ENCODE measurements at places on chromosomes 3 and 15. TPM values are rescaled to one million over a fixed set of nuclear protein-coding genes. Genes with fewer than 3 reads are reported as not detected.

DNA sequence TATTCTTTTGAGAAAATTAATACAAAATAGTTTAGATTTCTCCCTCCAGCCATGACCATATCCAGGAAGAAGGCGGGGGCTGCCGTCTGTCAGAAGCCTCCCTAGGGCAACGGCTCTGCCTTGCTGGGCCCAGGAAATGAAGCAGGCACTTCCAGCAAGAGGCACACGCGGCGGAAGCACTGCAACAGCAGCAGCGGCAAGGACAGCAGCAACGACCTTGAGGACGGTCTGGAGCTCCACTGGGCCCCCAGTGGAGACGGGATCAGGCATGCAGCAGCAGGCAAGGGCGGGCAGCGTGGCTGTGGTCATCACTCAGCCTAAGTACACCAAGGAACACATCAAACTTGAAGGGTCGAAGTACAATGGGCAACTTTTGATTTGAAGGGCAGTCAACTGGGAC lies 61.3 kb upstream of the EPHA6 start:
- no peaks in the 10 kb centered on the region for H3K27me3 ChIP-seq
- H3K27ac ChIP-seq = no peak overlapping the region
- H3K4me3 ChIP-seq = no peak overlapping the region
- H3K4me1 ChIP-seq = no peaks in the 10 kb centered on the region

C3orf85 gene
- 2.3 TPM for total RNA-seq

DNA sequence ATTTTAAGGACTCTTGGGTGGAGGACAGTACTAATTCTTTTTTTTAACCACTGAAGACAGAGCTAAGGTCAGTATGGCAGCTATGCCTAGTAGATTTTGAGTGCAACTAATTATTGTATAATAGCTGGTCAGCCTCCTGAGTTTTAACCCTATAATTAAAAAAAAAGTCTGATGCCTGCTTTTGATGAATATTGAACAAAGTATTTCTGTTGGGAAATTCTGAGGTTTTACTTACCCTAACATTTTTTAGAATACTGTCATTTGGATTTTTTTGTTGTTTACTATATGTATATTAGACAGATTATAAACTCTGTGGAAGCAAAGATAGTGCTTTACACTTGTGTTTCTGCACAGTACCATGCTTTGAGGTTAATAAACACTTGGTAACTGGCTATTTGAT lies 20.8 kb downstream of the TCF12 start:
- H3K4me3 ChIP-seq = no peak overlapping the region
- DNase-seq = no peak
- no peak overlapping the region for H3K27ac ChIP-seq
- H3K27me3 ChIP-seq = no peaks in the 10 kb centered on the region
- peaks cover 40% of the 10 kb centered on the region for H3K36me3 ChIP-seq
- no peaks in the 10 kb centered on the region for H3K4me1 ChIP-seq

DNA sequence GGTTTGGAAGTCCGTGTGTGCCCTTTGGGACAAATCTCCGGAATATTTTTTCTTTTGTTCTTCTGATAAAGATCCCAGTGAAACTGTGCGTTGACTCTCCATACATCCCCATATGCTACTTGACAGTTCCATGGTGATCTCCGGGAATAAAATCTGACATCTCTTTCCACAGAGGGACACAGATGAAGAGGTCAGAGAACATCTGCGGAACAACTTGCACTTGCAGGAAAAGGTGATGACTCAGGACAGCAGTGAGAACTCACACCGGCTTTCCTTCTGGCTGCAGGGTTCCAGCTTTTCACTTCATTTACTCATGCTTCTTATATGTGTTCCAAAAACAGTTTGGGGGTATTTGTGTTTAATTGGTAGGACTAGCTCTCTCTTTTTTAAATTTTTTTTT lies 157.5 kb upstream of the CHRM5 start:
- DNase-seq = no peak
- H3K27ac ChIP-seq = no peak overlapping the region
- H3K36me3 ChIP-seq = no peaks in the 10 kb centered on the region
- no peaks in the 10 kb centered on the region for H3K27me3 ChIP-seq
- no peaks in the 10 kb centered on the region for H3K4me1 ChIP-seq

GRCh38 chr15:76146812-76147211 lies 87.0 kb downstream of the TMEM266 start:
- H3K4me3 ChIP-seq = no peak overlapping the region
- no peak overlapping the region for H3K27ac ChIP-seq
- peaks cover 4% of the 10 kb centered on the region for H3K4me1 ChIP-seq
- no peak for DNase-seq

CCR3 gene
- total RNA-seq = 0.14 TPM

STAB1 gene
- 0.12 TPM for total RNA-seq

- no peak for DNase-seq
- H3K4me1 ChIP-seq = peaks cover 22% of the 10 kb centered on the region
- no peak overlapping the region for H3K4me3 ChIP-seq
- no peak overlapping the region for H3K27ac ChIP-seq
These were observed 79.9 kb downstream of the CHSY1 start for GRCh38 chr15:101171954-101172353.

GP5 gene
- 0.10 TPM for total RNA-seq
